ENCODE measurements at places on chromosomes 7 and 10.

DNA sequence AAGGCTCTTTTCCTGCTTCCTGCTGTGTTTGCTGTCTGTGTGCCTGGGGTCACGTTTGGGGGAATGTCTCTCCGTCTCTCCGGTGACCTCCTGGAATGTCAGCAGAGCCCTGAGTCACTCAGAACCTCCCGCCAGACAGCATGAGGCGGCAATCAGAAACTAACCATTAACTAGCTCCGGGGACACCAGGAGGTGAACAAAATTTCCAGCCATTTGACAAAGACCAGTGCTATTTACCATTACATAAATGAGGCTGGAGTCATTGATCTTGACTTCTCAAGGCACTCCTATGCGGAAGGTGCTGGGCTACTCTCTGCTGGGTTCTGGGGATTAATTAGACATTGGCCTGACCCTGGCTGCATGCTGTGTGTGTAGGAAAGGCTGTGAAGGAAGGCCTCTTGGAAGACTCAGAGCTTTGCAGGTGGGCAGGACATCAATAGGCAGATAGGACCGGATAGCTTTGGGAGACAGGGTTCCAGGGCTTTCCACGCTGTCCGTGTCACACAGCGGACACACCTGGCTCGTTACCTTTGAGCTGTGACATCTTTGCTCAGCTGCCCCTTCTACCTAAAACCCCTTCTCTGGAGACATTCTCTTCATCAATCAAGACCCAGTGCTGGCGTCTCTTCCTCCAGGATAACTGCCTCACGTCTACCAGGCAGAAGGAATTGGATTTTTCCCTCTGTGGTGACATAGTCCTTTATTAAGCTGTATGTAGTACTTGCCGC is 77.0 kb downstream of the PFKFB3 start:
- no peak for DNase-seq

DNA sequence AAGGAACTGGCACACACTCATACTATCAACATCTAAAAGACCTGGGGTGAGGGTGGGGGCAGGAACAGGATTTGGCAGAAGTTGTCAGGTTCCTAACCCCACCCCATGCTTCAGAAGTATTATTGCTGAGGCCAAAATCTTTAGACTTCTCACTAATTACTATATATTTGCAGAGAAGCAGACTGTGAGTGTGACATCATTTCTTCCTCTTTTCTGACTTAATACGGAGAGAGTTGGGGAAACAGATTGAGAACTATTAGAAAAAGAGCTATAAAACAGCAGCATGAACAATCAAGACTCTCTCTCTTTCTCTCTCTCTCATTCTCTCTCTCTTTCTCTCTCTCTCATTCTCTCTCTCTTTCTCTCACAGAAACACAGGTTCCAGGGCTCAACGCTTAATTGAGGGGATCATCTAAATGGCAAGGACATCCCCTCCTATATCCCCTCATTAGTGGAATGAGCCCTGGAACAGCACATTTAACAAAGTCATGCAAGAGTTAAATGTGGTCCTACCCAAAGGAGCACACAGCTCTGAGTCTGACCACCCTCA is 94.8 kb downstream of the KCNMA1 start:
- no peak for DNase-seq

DNA sequence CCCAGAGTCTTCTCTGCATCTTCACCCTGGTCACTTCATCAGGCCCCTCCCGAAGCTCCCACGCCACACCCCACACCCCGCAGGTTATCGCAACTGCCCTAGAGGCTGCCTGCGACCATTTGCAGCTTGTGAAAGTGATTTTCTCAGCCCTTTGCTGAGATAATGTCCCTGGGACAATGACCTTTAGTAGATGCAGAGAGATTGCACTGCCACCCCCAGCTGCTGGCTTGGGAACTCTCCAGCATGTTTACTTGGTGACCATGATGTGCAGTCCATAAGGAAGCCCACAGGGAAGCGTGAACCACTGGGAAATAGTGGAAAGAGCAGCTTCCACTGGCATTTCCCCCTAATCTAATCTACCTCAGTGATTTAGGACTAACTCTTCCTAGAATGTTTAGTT is 97.3 kb downstream of the WNT2 start:
- no peak for DNase-seq

- DNase-seq: no peak
Observed at GRCh38 chr7:53531-53930, 138.8 kb upstream of the FAM20C start.

DNA sequence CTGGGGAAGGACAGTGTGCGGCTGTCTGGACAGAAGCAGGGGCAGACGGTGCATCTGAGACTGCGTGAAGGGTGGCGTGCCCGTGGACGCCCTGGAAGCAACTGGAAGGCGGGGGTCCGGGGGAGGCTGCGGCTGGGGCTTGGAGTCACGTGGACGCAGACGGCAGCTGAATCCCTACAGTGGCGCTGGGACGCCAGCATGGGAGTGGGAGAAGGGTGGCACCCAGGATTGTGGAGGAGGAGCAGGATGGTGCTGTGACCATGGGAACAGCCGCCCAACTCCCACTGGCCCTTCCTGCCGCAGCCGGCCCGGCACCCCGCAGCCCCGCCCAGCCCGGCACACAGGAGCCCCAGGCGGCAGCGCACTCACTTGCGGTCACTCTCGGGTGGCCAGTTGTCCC is 9.7 kb downstream of the INTS1 start:
- no peak for DNase-seq

DNA sequence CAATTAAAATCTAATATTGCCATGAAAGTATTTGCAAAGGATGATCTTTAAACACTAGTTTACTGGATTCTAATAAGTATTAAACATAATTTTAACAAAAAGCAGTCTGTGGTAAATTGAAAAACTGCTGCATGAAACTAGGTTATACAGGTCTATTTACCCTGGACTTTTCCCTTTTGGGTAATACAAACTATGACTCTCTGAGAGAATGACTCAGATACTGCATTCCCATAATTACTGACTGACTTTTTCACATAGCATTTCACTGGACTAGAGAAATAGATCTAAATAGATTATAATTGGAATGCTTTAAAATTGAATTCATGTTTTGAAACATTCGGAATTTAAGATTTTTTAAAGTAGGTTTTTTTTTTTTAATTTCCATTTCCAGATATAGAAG is 395.7 kb downstream of the THSD7A start:
- DNase-seq: no peak

DNA sequence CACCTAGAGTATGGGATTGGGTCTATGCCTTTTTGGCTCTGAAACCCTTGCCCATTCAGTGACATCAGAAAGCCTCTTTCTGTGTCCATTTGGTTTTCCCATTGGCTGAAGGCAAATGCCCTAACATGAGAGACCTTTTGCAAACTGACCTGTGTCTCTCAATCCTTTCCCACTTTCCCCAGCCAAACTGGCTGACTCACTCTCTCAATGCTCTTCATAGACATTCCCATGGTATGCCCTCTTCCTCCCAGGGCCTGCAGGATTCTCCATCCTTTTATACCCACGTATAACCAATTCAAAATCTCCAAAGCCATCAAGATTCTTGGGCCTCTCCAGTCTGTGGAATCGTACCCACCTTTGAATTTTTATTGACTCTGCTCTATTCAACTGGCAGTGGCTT is 563.3 kb downstream of the GATA3 start:
- no peak for DNase-seq

DNA sequence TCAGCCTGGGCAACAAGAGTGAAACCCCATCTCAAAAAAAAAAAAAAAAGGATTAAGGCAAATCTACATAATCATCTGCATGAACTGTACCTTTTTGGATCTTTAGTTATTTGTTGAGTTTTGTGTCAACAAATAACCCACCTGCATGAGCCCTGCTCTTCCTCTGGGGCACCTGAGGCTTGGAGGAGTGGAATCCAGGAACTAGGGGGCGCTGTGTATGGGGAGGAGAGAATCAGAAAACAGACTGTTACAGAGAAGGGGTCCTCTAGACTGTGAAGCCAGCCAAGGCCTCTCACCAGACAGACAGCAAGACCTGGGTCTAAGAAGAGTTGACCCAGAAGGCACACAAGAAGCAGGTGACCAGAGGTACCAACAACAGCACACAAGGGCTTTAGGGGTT is 682.8 kb upstream of the NRP1 start:
- no peak for DNase-seq

GRCh38 chr10:34505338-34505737 is 309.8 kb downstream of the PARD3 start:
- DNase-seq: no peak

- DNase-seq: no peak
Observed at GRCh38 chr7:156065400-156065799, 253.1 kb upstream of the SHH start.

DNA sequence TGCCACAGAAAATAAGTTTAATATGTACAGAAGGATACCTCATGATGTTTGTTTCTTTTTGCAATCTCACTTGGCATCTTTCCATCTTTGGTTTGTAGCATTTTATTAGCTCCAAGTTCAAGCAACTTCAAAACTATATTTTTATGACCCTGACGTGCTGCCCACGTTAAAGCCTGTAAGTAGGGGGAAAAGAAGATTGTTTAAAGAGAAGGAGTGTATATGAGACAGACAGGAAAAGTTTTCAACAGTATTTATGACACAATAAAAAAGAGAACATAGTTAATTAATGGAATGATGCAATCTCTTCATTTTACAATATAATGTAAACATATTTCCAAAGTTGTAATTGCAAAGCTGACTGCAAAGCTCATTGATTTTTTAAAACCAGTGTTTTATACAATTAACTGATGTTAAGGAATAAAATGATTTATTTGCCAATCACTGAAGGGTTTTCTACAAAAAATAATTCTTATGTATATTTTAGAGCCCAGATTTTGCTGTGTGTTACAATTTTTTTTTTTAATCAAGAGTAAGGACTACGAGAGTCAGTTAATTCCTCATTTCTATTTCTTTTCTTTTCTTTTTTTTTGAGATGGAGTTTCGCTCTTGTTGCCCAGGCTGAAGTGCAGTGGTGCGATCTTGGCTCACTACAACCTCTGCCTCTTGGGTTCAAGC is 42.5 kb downstream of the ASZ1 start:
- no peak for DNase-seq

DNA sequence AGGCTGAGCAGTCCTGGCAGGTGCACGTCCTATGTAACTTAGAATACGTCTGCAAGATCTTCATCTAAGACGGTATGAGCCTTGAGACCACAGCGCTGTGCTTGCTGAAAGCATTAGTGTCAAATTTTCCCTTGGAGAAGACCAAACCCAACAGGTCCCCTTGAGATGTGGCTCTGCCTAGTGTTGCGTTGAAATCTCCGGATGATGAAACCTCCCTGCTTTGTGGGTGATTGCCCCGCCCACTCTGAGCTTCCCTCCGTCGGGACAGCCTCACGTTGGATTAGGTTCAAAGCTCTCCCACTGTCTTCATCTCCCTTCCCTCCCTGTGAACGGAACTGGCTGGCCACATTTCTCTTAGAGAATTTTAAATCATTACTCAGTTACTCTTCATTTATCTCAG is 102.0 kb downstream of the ADARB2 start:
- DNase-seq: no peak

DNA sequence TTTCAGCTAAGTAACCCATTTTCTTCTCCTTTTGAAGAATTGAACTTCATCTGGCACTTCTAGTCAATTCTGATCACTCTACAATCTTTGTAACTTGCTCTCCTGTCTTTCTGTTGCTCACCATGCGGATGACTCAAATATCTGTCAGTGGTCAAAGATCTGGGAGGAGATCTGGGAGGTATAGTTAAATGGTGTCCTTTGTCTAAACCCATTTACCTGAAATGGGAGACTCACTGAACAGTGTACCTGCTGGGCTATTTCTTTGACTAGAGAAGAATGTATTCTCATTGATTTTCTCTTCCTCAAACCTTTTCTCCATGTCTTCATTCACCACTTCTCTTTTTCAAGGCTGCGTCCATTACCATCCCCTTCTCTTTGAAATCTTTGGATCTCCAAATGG is 42.0 kb upstream of the PCLO start:
- DNase-seq: no peak

DNA sequence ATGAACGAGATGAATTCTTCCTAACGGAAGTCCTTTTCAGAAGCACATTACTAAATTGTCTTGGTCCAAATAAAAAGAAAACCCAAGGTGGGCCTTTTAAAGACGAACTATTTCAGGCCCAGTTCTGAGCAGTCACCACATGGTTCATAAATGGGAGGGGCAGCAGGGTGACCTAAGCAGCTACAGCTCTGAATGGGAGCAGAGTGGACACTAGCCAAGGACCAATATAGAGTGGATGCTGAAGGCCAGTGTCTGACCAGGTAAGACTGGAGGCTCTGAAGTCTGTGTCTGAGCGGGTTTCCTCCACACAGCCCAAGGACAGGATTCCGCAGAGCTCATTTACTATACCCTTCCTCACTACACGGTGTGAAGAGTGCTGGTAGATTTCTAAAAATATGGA is 159.1 kb downstream of the TMEM26 start:
- no peak for DNase-seq

GRCh38 chr7:93150200-93150835 is 2.1 kb upstream of the SAMD9L start:
- no peak for DNase-seq

DNA sequence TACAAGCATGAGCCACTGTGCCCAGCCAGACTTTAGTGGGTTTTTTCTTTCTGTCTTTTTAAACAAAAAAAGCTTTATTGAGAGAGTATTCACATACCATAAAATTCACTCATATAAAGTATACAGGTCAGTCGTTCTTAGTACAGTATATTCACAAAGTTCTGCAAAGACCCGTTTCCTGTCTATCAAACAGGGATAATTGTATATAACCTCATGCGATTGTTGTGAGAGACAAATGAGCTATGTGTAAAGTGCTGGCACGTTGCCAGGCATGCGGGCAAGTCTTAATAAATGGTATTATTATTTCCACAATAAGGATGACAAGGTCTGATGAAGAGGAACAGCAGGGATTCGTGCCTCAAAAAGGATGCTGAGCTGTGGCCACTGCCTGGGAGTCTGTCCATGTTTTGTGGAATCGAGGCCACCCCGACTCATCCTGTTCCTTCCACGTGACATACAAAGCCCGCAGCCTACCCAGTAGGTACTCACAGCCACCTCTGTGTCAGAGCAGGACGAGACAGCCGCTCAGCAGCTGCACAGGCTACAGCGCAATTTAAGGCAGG is 51.6 kb downstream of the SMKR1 start:
- DNase-seq: peak; percentile 84

GRCh38 chr7:135251496-135252391 is 18.1 kb downstream of the STRA8 start:
- no peak for DNase-seq

GRCh38 chr10:131997366-131998049 is 15.8 kb upstream of the BNIP3 start:
- DNase-seq: no peak

- no peak for DNase-seq
Observed at GRCh38 chr10:86962136-86962980, 4.0 kb downstream of the SNCG start.

DNA sequence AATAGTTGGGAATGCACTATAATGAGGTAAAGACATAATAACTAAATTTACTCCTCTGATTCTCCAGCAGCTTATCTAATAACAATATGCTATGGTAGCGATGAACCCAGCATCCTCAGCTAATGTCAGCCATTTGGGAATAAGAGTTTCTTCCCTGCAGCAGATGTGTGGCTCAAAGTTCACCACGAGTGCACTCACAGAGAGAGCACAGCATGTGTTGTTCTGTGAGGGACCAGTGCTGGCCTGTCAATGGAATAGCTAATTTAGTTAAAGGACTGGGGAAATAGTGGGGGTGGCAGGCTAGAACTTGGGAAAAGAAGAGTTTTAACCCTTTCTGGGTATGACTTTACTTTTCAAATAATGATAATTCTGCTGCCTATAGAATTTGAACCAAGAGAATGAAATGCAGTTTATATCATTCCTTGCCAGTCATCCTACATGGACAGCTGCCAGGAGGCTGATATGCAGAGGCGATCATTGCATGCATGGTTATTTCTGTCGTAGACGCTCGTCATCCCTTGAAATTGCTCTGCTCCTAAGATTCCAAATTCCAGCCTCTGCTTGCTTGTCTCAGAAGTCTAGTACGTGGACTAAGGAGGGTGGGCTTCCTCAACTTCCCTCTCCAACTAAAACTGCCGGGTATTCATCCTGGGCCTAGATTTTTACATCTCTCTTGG is 355.6 kb downstream of the RNLS start:
- no peak for DNase-seq
